ENCODE measurements at places on chromosomes 12 and 14.

GRCh38 chr12:24861766-24862540 is 86.9 kb downstream of the BCAT1 start:
- no peak for DNase-seq

DNA sequence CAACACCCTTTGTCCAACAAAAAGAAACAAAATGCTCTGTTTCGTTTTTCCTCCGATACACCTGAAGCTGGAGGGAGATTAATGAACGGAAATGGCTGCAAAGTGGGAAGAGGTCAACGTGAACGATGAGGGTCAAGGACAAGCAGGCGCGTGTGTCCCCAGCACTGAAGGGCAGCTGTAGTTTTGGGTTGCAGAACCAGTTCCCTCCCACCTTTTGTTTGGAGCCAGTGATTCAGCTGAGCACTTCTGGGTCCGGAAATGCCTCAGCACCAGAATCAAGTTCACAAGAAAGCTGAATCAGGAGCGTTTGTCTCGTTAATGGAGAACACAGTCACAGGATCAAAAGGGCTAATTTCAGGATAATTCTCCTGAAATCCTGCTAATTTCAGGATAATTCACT is 51.1 kb upstream of the PWP1 start:
- no peak for DNase-seq

- peak; percentile 23 for DNase-seq
Measured at GRCh38 chr14:31567655-31568054, 6.5 kb downstream of the NUBPL start.

GRCh38 chr14:68014771-68015170 is 195.2 kb downstream of the RAD51B start:
- no peak for DNase-seq

GRCh38 chr12:112182499-112182898 is 57.1 kb downstream of the TRAFD1 start:
- DNase-seq = no peak

DNA sequence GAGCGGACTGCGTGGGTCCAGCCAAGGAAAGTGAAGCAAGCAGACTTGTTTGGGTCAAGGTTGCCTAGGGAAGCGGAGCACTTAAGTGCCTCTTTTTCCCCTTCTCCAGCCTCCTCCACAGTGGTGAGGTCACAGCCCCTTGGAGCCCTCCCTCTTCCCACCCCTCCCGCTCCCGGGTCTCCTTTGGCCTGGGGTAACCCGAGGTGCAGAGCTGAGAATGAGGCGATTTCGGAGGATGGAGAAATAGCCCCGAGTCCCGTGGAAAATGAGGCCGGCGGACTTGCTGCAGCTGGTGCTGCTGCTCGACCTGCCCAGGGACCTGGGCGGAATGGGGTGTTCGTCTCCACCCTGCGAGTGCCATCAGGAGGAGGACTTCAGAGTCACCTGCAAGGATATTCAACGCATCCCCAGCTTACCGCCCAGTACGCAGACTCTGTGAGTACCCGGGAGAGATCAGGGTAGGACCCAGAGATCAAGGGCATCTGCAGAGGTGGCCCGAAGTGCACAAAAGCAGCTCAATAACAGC is at the start of gene TSHR:
TSS of gene TSHR (plus strand) at position 206 of the 526 bp plus-strand sequence. CDS start at position 266, 60 bp downstream.
- no peak for DNase-seq

GRCh38 chr14:63535918-63536317 is 7.3 kb downstream of the PPP2R5E start:
- DNase-seq = no peak

- DNase-seq = no peak
Measured at GRCh38 chr14:24300326-24300980, 803 bp downstream of the NOP9 start.

DNA sequence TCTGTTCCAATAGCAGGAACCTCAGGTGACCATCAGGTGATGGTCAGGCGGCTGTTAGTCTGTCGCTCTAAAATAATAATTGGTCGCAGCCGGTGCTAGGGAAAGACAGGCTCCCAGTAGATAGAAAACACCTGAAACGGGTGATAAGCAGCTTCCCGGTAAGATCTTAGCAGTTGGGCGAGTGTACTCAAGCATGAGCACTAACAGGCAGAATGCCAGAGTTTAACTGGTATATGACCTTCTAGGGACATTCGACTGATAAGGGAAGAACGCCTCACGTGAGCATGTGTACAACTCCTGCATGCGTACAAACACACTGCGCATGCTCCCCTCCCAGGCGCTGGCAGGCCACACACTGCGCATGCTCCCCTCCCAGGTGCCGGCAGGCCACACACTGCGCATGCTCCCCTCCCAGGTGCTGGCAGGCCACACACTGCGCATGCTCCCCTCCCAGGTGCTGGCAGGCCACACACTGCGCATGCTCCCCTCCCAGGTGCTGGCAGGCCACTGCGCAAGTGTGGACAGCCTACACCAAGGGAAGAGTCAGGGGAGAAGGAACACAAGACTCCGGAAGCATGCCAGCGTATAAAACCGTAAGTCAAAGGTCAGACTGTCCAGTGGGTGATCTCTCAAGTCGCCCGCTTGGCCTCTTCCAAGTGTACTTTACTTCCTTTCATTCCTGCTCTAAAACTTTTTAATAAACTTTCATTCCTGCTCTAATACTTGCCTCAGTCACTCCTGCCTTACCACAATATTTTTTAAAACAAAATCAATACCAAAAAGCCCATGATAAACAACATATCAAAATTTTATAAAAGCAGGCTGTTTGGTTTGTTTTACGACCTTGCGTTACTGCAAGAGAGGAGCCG is 24.5 kb downstream of the GPRC5D start:
- no peak for DNase-seq

GRCh38 chr14:100711493-100711892 is 15.2 kb upstream of the DLK1 start:
- no peak for DNase-seq

DNA sequence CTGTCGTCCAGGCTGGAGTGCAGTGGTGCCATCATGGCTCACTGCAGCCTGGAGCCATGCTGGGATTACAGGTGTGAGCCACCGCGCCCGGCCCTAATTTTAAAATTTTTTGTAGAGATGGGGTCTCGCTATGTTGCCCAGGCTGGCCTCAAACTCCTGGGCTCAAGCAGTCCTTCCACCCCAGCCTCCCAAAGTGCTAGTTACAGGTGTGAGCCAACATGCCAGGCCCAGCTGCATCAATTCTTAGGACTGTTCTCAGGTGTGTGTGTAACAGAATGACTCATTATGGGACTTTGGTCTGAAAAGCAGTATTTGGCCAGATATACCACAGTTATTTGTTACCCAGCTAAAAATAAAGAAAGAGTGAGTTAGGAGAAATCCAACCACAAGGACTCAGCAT is 17.4 kb downstream of the LETMD1 start:
- DNase-seq = no peak

DNA sequence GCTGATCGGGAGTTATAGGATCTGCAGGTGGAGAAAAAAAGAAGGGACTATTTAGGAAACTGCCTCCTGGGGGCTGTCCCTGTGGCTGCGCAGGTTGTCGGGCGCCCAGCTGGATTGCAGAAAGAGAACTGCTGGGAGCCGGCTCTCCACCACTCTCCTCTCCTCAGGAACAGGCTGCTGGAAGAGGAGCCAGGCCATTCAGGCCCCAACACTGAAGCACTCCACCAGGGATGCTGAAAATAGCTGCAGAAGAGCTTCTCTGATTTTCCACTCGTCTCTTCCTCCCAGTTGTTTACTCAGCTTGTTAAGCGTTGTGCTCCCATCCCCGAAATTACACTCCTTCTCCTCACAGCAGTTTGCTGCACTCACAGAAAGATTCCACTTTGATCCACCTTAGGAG is 347.3 kb downstream of the GLT1D1 start:
- no peak for DNase-seq

DNA sequence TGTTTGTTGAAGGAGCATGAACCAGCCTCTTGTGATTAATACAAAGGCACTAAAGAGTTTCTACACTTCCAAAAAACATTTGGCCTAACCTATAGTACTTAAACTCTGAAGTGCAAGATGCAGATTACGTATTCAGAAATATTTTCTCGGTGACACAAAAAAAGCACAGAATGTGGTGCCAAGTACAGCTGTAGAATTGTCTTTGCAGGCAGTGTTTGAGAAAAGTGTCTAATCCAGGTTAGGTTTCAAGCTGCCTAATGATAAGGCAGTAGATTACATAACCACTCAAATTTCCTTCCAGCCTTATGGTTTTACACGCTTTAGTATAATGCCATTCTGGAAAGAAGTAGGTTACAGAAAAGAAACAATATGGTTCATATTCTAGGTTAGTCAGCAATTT is 205.2 kb downstream of the KLHL28 start:
- no peak for DNase-seq

DNA sequence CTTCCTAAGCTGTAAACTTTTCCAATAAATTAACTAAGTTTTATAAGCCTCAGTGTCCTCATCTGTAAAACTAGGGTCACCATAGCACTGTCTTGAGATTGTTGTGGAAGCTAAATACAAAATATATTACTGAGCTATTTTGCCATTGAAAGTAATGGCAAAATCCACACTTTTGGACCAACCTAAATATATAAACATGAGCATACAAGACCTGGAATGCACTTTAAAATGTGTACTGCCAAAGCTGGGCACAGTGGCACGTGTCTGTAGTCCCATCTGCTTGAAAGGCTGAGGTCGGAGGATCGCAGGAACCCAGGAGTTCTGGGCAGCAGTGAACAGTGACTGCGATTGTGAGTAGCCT is 29.8 kb upstream of the SINHCAF start:
- no peak for DNase-seq

GRCh38 chr14:27040552-27040951 is 442.7 kb upstream of the NOVA1 start:
- peak; percentile 16 for DNase-seq

DNA sequence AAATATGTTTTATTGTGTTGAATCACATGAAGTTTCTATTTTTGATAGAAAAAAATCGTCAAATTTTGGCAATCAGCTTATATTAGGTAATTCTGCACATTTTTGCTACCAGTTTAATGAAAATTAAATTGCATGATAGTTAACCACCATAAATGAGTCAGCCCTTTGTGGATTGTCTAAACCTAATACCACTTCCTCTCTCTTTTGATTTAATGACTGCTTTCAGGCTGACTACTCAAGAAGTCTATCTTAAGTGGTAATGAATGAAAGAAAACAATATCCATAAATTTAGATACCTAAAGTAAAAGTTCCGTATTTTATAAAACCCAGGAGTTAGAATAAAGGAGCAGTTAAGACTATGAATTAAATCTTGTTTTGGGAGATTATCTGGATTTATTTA is 450.5 kb downstream of the TMEM117 start:
- peak; percentile 52 for DNase-seq

DNA sequence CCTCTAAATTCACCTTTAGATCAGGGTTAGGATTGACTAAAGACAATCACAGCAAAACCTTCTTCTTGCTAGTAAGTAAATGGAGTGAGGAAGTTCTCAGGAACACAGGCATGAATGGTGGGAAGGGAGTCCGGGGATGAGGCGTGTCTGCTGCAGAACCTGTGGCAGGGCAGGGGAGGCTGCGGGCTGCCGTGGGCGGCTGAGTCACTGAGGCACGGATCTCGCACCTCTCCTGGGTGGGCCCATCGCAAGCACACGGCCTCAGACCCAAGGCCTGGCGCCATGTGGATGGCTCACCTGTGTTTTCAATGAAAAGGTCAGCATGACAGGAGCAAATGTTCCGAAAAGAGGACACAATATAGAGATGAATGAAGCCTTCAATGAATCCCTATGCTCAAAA is 85.4 kb downstream of the PIWIL1 start:
- no peak for DNase-seq

DNA sequence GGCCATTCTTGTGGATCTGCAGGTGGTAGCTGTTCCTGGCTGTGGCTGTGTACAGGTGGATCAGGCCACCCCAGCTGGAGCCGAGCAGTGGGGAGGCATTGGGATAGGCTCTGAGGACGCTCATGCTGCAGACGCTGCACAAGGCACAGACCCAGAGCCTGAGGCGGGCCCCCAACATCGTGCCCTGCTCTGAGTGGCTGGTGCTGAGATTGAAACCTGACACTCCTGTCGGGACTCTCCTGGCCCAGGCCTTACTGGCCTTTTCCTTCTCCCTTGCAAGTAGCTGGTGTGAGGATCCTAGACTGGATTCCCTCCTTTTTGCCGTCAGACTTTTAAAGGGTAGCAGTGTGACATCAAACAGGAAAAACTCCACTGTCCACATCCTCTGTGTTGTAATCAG is at the start of gene FGF23:
TSS of gene FGF23 (minus strand) at position 308 of the 400 bp plus-strand sequence. CDS start at position 178, 130 bp downstream.
- no peak for DNase-seq

DNA sequence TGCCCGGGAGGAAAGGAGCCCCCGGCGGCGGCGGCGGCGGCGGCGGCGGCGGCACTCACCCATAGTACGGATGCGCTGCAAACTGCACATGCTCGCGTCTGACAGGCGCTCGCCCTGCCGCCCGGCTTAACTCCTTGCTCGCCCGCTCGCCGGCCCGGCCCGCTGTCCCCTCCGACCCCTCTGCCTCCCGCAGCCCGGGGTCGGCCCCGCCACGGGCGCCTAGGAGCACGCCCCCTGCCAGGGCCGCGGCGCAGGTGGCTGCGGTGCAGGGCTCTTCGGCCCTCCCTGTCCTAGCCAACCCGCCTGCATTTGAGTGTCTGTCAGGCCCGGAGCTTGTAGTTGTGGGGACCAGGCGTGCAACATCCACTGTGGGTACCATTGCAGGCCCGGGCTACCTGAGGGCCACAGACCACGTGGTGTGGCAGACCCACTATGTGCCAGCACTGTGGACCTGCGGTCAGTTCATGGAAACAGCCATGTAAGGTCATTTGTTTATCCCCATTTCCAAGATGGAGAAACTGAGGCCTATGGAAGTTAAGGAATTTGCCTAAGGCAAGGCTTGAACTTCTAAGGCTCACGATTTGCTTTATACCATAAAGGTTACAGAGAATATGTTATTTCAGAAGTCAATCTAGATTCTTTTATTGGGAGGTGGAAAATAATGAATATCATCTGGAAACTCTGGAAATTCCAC is 17.6 kb upstream of the PLEKHH1 start:
- DNase-seq = no peak

GRCh38 chr14:28751467-28752058 is 15.0 kb upstream of the FOXG1 start:
- no peak for DNase-seq

DNA sequence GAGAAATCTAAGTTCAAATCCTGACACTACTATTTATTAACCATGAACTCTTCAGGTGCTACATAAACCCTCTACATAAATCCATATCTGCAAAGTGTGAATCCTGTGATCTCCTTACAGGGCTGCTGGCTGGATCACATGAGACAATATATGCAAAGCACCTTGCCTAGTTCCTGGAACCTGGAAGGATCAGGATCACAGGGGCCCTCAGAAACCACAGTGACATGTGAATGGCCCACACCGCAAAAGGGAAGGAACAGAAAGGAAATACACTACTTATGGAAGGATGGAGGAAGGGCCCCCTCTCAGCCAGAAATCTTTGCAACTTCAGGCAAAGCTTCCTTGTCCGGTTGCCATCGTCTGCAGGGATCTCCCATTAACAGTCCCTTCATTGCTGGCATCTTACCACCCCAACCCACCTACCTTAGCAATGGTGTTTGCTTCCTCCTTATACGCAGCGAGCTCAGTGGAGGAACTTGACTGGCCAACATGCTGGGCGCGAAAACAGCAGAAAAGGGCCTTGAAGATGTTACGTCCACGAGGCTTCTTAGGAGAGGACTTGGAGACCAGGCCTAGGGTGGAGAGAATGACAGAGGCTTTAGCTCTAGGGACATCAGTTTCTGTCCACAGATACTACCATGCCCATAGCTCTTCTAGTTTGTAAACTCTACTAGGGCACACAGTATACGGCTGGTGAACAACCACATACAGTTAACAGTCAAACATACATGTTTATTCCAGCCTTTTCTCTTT is 10.7 kb upstream of the AVIL start:
- no peak for DNase-seq
